Erythroblast (primary cell): ENCODE measurements at places on chromosomes 7 and 10.

DNA sequence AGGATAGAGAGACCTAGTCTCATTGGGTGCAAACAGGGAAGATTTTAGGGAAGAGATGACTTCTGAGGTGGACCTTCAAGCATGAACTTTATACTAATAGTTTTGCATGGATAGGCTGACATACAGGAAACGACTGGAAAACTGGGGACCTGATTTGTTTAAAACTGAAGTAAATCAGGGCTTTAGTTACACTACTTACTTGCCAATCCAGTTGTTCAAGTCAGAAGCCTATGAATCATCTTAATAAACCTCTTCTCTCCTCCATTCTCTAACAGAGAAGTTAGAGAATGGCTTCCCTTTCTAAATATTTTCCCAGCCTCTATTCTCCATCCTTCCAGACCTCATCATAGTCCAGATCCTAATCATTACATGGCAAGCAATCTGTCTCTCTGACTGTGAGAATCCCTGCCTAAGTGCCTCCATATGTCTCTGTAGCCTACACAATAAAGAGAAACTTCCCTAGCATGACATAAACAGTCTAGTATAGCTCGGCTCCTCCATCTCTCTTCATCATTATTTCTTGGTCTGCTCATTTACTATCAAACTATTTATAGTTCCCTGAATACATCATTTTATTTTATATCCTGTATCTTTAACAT, 55.8 kb downstream of the PRKG1 start:
- no peak for DNase-seq

- no peak for DNase-seq
Measured at GRCh38 chr10:404346-404745, 269.1 kb downstream of the ZMYND11 start.

GRCh38 chr7:128017460-128017859, 13.8 kb downstream of the LRRC4 start:
- no peak for DNase-seq

DNA sequence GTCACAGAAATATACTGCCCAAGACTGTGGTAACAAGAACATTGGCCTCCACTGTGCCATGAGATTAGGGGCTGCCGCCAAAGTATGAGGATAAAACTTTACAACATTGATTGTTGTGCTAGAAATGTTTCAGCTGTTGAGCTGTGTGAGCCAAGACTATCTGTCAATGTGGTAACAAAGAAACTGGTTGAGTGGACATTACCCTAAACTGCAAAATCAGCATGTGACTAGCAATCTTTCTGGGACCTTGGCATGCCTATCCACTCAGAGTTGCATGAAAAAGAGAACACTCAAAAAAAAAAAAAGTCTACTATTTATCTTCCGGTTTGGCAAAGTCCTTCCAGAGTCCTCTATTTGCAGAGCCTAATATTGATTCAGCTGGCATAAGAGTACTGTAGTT, 605.6 kb upstream of the CNTNAP2 start:
- no peak for DNase-seq

DNA sequence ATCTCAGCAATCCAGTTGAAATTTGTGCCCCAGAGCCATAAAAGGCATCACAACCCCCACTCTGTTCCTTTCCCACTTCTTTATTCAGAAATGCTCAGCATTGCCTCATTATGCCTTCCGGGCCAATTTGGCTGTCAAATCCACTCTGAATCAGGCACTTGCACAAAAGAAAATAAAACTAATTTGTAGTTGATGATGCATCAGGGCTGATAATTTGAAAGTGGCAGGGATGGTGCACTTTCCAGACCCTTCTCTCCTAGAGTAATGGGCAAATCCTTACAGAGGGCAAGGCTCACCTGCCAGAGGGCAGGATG, 147.9 kb upstream of the PDE1C start:
- no peak for DNase-seq

DNA sequence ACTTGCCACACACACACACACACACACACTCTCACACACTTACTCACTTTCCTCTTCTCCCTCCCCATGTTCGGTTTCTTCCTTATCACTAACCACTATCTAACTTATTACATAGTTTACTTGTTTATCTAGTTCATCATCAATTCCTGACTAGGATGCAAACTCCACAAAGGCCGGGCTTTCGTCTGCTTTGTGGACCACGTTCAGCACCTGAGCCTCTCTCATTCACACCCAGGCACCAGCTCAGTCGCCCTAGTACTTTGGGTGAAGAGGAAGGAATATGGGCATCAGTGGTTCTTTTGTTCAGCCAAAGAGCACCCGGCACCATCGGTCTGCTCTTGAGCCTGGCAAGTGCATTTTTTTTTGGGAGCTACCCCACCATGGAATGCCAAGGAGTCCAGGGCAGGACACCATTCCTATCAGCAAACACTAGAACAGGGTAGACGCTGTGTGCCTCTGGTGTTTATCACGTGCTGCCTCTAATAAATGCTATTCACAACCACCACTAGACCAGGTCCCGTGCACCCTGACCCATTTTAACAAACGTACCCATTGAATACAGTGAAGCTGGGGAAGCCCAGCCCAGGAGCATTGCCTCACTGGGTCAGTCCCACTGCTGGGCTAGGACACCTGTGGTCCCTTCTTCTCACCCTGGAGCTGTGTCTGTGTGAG, 2.2 kb downstream of the C10orf67 start:
- no peak for DNase-seq

DNA sequence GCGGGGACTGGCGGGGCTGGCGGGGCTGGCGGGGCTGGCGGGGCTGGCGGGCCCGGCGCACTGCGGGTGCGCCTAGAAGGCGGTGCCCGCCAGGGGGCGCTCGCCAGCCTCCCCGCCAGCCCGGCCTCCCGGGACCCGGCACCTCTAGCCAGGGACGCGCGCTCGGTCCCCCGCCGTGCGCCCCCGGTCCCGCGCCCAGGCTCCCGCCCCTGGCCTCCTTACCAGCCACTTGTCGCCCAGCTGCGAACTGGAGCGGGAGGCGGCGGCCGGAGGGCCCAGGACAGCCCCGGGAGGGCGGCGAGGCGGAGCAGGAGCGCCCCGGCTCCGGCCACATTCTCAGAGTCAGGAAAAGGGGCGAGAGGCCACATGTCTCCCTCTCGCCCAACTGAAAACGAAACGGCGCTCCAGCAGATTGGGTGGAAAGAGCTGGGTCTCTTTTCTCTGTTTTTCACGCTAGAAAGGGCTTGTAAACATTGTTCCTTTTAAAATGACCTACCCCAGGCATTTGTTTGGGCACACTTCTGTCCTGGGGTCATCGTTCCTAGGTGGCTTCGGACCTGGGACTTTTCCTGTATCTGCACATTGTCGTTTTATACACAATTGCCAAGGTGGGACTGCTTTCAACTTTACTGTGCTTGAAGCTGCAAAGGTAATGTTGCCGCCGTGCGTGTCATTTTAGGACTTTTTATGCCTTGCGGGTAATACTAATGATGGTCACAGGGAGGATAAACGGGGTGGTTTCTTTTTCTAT, 378 bp upstream of the PRKCQ start:
- peak; percentile 93 for DNase-seq

DNA sequence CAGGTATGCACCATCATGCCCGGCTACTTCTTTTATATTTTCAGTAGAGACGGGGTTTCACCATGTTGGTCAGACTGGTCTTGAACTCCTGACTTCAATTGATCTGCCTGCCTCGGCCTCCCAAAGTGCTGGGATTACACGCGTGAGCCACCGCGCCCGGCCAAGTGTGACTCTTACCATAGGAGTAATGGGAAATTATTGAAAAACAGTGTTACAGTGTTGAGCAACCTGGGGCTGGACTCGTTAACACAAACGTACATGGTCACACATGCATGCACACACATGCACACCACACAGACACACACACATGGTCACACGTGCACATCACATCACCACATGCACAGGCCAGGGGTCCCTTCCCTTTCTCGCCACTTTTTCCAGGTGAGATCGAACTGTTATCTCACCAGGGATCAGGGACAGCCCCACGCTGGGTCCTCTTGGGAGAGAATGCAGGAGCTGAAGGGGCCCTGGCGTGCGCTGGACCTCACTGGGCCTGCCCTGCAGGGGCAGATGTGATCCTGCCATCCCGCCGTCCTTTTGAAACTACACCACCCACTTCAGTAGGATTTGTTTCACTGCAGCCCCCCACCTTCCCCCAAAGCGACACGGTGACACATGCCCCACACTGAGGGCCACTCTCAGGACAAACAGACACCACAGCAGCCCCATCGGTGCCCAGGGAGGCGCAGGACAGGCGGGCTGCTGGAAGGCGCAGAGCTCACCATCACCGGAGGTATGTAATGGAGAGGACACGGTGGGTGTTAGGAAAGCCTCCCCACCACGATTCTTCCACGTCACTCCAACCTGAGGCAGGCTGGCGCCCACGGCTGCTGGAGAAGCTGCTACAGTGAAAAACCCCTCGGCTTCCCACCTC, 10.2 kb downstream of the RADIL start:
- no peak for DNase-seq

DNA sequence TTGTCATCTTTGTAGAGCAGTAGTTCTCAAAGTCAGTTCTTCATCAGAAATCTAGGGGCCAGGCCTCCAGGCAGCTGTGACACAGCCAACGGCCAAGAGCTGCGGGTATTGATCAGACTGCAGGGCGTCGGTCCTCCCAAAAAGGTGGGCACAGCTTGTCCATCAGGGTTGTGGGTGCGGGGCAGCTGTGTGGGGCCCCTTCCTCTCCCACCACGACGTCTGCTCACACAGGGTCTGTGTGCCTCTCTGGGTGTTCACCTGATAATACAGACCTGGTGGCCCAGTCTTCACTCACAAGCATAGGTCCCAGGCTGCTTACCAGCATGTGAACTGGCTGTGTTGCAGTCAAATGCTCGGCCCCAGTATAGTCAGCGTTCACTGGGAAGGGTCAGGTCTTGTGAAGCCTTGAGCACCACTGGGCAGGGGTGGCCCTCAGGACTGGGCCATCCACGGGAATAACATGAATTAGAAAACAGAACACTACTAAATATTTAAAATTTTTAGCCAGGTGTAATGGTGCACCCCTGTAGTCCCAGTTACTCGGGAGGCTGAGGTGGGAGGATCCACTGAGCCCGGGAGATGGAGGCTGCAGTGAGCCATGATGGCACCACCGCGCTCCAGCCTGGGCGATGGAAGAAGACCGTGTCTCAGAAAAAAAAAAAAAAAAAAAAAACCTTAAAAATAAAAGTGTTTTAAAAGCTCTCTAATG, 102.8 kb upstream of the DIP2C start:
- no peak for DNase-seq

GRCh38 chr7:3682028-3682710, 381.1 kb downstream of the SDK1 start:
- DNase-seq: no peak

- peak; percentile 42 for DNase-seq
Measured at GRCh38 chr10:92486637-92487036, 87.3 kb downstream of the IDE start.

DNA sequence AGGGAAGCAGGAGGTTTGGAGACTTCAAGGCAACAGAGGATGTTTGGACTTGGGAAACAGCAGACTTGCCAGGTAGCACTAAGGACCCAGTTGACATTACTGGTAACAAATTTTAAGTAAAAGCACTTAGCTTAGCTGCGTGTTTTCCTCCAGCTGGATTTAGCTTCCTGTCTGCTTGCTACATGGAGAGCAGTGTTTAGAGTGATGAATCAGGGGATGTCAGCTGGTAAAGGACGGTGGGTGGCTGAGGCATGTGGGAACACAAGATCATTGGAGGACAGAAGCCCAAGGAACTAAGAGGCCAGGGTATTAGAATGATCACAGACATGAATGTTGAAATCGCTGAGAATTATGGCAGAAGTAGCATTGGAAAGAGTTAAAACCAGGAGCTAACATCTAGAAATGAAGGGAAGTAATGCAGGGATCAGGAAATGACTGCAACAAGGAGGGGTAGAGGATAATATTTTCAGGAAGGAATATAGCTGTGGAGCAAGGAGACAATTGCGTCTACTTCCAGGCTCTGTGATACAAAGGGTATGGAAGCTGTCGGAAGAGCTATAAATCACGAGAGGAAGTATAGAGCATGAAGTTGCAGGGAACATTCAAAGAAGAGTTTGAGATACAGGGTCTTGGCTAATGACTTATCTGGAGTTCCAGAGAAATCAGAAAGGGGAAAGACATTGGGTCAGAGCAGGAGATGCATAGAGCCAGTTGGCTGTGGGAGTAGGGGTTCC, 34.4 kb downstream of the CALD1 start:
- no peak for DNase-seq

- DNase-seq: no peak
Measured at GRCh38 chr10:74760086-74760979, 66.1 kb upstream of the KAT6B start.

- DNase-seq: no peak
Measured at GRCh38 chr10:114683162-114683561, 25.1 kb upstream of the ABLIM1 start.

DNA sequence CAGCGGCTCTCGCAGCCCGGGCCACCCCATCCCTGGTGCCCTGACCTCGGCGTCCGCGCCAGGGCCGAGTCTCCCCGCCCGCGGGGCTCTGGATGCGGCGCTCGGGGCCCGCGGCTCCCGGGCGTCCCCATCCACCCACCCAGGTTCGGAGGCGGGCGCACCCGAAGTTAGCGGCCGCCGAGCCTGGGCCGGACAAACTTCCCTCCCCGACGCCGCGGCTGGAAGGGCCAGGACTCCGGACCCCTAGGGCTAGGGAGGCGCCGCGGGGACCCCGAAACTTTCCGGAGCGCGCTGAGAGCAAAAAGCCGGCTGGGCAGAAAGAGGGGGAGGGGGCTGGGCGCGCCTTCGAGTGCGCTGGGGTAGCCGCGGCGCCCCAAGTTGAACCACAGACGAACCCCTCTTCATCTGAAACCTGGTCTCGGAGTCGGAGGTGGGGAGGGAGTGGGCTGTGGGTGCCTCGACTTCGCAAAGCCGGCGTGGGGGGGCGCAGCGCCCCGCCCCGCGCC, 3.7 kb upstream of the ELFN1 start:
- no peak for DNase-seq

- DNase-seq: no peak
Measured at GRCh38 chr7:28920424-28920823, 37.7 kb downstream of the TRIL start.

GRCh38 chr7:99407872-99408378, 472 bp downstream of the PDAP1 start:
- peak; percentile 80 for DNase-seq

DNA sequence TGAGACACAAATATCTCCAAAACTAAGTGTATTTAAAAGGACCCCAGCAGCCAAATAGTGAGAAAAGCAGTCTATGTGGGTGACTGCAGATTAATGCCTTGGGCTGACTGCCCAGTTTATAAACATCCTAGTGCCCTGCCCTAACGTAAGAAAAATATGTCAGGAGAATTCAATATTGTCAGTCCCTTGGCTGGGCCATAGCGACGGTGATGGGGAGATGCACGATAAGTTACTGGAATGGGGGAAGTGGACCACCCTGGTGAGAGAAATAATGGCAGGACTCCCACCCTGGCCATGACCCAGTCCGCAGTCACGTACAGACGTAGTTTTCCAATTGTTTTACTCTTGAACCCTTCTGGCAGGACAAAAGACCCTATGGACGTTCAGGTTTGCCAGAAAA, 48.0 kb downstream of the JCAD start:
- DNase-seq: no peak
